ENCODE measurements at places on chromosomes 11 and 22. TPM values are rescaled to one million over a fixed set of nuclear protein-coding genes. Genes with fewer than 3 reads are reported as not detected.
A peak's percentile ranks its signal among the peaks of the same experiment; 100 is the strongest.

The IL18 gene
- total RNA-seq: 21.4 TPM

The DBX1 gene
- total RNA-seq: not detected

The RIMBP3B gene
- total RNA-seq: not detected

The RASD2 gene
- 0.87 TPM for total RNA-seq

The CBLIF gene
- 446 TPM for total RNA-seq

The CATSPERZ gene
- not detected for total RNA-seq

The GGT1 gene
- 5.3 TPM for total RNA-seq

The EHF gene
- 52.7 TPM for total RNA-seq

The ACTN3 gene
- not detected for total RNA-seq

The APOA5 gene
- not detected for total RNA-seq

The SMTNL1 gene
- total RNA-seq: not detected

The GLYATL1 gene
- 0.73 TPM for total RNA-seq

DNA sequence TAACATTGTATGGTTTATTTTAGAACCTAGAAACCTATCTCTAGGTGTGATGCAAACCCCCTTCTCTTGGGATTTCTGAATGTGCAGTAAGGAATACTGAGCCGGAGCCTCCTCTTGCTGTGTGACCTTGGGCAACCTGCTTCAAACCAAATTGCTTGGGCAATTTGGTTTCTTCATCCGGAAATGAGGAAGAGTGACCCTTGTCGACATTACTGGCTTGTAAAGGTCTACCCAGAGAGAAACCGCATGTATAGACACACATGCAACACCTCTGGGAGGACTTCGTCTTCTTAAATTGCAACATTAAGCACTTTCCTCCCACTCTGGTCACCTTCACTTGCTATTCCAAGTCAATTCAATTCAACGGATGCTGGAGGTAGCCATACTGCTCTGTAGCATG is 19.6 kb upstream of the TP53I11 start:
- H3K27ac ChIP-seq: no peak overlapping the region
- no peak for DNase-seq
- H3K27me3 ChIP-seq: no peaks in the 10 kb centered on the region
- no peaks in the 10 kb centered on the region for H3K4me1 ChIP-seq

- no peaks in the 10 kb centered on the region for H3K27me3 ChIP-seq
- DNase-seq: no peak
- H3K4me1 ChIP-seq: no peaks in the 10 kb centered on the region
- H3K27ac ChIP-seq: no peak overlapping the region
Measured at GRCh38 chr11:120605469-120605868, 93.9 kb downstream of the GRIK4 start.

DNA sequence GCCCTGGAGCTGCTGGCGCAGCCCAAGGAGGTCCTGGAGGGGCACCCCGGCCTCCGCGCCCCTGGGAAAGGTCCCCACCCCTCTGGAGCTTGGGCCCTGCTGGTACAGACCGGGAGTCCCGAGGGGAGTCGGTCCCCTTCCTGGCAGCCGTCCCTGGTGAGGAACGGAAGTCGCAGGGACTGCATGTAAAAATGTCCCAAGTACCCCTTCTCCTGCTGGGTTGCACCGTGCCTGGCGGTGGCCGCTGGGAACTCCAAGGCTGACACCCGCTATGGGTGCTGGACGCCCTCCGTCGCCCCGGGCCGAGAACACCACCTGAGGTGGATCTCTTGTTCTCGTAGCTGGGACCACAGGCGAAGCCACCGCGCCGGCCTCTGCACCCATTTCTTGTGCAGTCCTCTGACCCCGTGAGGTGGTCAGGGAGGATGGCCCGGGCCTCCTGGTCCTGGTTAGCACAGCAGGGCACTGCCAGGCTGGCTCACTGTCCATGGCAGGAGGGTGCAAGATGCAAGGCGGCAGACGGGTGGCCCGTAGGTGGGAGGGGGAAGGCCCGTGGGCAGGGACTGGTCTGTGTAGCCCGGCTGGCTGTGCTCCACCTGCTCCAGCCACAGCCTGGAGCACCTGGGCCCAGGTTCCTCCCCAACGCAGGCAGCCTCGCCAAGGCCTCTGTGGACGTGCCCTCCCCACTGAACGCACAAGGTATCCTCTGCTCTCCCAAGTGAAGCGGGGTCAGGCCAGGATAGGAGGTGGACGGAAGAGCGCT is 165.2 kb downstream of the IGLL1 start:
- no peaks in the 10 kb centered on the region for H3K27me3 ChIP-seq
- no peak overlapping the region for H3K4me3 ChIP-seq
- no peak overlapping the region for H3K27ac ChIP-seq
- DNase-seq: peak; percentile 23

DNA sequence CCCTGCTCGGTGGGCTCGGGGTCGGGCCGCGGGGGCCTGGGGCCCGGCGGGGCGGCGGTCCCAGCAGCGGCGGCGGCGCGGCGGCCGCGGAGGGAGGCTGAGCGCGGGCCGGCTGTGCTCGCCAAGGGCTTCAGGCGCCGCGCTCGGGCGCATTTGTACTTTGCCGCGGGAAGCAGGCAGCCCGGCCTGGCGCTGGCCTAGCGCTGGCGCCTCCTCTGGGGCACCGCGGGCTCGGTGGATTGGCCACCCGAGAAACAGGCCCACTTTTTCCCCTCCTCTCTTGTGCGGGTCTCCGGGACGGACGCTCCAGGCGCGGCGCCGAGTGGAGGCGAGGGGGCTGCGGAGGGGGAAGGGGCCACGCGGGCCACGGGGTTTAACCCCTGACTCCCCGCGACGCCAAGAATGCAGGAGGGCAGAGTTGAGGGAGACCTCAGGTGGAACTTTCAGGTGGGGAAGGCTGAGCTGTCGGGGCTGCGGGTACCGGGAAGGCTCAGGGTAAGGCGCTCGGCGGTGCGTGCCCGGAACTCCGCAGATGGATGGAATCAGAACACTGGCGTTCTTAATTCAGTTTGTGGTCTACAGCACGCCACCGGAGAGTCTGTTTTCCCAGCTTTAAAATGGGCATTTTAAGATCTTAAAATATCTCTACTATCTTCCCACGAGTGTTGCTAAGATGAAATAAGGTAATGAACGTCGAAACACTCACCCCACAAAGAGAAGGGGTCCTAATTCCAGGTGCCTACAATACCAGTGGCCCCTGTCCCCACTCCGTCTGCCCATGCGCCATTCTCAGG is at the start of gene CHRDL2:
Gene CHRDL2 (minus strand): TSS at position 126 of the 794 bp plus-strand sequence. CDS start 538 bp downstream, outside the sequence.
- peaks cover 25% of the 10 kb centered on the region for H3K4me1 ChIP-seq
- peak; percentile 74 for DNase-seq
- H3K27me3 ChIP-seq: peaks cover 51% of the 10 kb centered on the region
- H3K27ac ChIP-seq: no peak within 1 kb of the TSS

- peaks cover 12% of the 10 kb centered on the region for H3K27me3 ChIP-seq
- peaks cover 18% of the 10 kb centered on the region for H3K4me1 ChIP-seq
- H3K27ac ChIP-seq: peak overlapping the region; percentile 76
Measured at GRCh38 chr11:75428281-75428724, 4.7 kb downstream of the KLHL35 start.

- H3K36me3 ChIP-seq: peaks cover 70% of the 10 kb centered on the region
- H3K27ac ChIP-seq: peak overlapping the region; percentile 96
- H3K4me1 ChIP-seq: peaks cover 90% of the 10 kb centered on the region
Measured at GRCh38 chr22:31098632-31099110, 8.7 kb downstream of the SELENOM start.

DNA sequence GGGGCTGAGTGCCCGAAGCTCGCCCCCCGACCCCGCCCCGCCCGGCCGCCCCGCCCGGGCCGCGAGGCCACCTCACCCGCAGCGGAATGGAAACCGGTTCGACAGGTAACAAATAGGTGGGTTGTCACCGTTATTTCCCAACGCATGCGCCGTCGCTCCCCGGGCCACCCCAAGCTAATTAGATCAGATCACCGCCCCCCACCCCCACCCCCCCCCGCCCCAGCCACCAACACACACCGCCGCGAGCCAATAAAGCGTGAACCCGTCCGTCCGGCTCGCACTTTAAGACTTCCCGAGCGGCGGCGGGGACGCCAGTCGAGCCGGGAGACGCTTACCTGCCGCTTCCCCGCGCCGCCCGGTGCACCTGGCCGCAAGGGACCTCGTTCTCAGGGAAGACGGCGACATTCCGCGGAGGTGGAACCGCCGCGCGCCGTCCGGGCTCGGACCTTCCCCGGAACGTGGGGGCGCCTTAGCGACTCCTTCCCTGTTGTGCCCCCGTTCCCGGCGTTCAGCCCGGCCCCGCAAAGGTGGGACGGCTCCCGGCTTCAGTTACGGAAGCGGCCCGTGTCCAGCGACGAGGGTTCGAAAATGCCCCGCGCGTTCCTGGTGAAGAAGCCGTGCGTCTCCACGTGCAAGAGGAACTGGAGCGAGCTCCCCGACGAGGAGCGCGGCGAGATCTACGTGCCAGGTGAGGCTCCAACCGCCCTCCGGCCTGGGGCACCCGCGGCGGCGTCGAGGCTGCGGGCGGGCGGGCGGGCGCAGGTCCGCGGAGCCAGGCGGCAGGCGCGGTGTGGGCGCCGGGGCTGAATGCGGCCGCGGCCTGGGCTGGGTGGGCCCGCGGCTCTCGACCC is at the start of gene OVOL1:
Gene OVOL1 (plus strand): TSS at position 278 of the 851 bp plus-strand sequence. CDS start 311 bp downstream, at position 589.
- H3K36me3 ChIP-seq: no peaks in the 10 kb centered on the region
- peak; percentile 94 for DNase-seq
- peak within 1 kb of the TSS; percentile 38 for H3K27ac ChIP-seq
- peaks cover 64% of the 10 kb centered on the region for H3K4me1 ChIP-seq
- H3K27me3 ChIP-seq: peaks cover 56% of the 10 kb centered on the region

DNA sequence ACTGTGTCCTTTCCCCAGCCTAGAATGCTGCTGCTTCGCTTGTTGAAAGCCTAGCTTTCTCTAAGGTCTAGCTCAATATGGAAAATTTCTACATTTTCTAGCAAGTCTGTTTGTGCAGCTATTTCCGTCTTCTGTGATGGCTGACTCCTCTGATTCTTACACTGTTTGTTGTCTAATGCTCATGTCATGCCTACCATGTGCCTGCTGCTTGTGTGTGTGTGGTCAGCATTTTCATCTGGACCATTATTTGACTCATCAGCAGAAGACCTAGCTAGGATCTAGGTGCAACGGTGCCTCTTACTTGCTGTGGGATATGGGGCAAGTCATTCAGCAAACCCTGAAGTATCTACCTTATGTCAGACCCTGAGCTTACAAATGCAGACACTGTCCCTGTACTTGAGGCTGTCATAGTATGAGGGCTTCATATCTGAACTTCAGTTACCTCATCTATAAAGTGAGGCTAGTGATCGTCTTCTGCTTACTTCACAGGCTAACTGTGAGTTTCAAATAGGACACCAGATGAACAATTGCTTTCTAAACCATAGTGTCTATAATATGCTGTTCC is 86.5 kb upstream of the MYO18B start:
- no peak for DNase-seq
- H3K27me3 ChIP-seq: no peaks in the 10 kb centered on the region
- no peaks in the 10 kb centered on the region for H3K4me1 ChIP-seq

DNA sequence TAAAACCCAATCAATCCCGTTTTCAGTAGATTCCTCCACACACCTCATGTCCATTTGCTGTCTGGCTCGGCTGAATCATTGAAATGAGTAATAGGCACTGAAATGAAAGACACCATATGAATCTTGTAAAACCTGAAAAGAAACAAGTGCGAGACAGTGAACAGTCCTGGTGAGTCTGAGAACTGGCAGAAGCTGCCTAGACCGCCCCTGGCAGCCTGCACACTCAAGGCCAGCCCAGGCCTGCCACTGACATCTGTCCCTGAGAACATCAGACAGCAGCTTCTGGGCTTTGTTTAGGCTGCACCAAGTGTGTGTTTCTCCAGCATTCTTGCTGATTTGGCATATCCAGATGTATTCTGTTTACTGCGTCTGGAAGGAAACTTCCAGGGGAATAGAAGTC is 44.8 kb downstream of the ENDOD1 start:
- no peaks in the 10 kb centered on the region for H3K36me3 ChIP-seq
- no peak overlapping the region for H3K4me3 ChIP-seq
- DNase-seq: no peak
- no peaks in the 10 kb centered on the region for H3K4me1 ChIP-seq
- no peaks in the 10 kb centered on the region for H3K27me3 ChIP-seq

- H3K27me3 ChIP-seq: no peaks in the 10 kb centered on the region
- no peak for DNase-seq
- H3K36me3 ChIP-seq: peaks cover 15% of the 10 kb centered on the region
Measured at GRCh38 chr11:118789501-118790356, 1.2 kb downstream of the DDX6 start.

GRCh38 chr11:71563406-71563805 is 2.0 kb upstream of the KRTAP5-10 start:
- peak; percentile 51 for DNase-seq
- H3K4me3 ChIP-seq: no peak overlapping the region

DNA sequence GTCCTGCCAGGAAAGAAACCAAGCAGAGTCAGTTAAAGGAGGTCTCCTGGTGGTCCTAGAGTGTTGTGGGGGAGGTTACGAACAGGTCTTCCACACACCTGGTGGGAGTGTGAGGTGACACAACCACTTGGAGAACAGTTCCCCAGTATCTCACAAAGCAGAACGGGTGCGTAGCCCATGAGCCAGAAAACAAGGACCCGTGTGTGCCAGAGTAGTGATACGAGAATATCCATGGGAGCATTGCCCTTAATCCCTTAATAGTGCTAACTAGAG is 21.7 kb upstream of the CLDN5 start:
- peaks cover 10% of the 10 kb centered on the region for H3K4me1 ChIP-seq
- no peaks in the 10 kb centered on the region for H3K27me3 ChIP-seq
- DNase-seq: no peak
- no peak overlapping the region for H3K4me3 ChIP-seq

- H3K27me3 ChIP-seq: no peaks in the 10 kb centered on the region
- no peaks in the 10 kb centered on the region for H3K36me3 ChIP-seq
- no peak overlapping the region for H3K4me3 ChIP-seq
- H3K4me1 ChIP-seq: peaks cover 16% of the 10 kb centered on the region
- no peak for DNase-seq
- H3K27ac ChIP-seq: no peak overlapping the region
Measured at GRCh38 chr22:43017525-43018460, 2.8 kb upstream of the PACSIN2 start.

GRCh38 chr11:89203814-89204213 is 26.1 kb downstream of the TYR start:
- no peaks in the 10 kb centered on the region for H3K36me3 ChIP-seq
- H3K27ac ChIP-seq: no peak overlapping the region
- H3K27me3 ChIP-seq: no peaks in the 10 kb centered on the region
- H3K4me3 ChIP-seq: no peak overlapping the region
- no peak for DNase-seq
- H3K4me1 ChIP-seq: no peaks in the 10 kb centered on the region

- no peak overlapping the region for H3K4me3 ChIP-seq
- H3K36me3 ChIP-seq: no peaks in the 10 kb centered on the region
- peak overlapping the region; percentile 10 for H3K27ac ChIP-seq
Measured at GRCh38 chr22:42970029-42970428, 44.9 kb downstream of the PACSIN2 start.

DNA sequence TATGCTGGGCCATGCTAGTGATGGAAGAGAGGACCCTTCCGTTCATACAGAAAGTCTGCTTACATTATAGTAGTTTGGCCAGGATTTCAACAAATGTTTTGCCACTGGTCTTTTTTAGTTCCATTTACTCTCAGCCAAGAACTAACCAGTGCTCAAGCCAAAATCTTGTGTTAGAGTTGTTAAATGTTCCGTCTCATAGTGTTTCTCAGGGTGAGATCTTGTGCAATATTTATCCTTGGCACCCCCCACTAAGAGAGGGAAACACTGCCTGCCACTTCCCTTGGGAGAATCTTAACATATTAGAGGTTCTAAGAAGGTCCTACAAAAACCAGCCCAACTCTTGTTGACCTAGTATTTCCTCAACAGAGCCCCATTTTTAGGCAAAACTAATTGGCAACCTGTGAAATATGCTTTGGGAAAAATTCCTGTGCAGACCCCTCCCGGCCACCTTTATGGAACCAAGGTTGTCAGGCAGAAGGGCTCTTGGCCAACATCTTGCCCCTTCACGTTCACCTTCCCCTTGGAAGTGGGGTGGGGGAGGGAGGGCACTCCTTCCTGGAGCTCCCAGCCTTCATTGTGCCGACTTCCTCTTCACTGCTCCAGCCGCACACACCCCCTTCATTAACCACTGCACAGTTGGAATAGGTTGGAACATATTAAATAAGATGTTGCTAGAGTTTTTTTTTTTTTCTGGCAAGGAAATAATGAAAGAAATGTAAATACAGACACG is 173.2 kb upstream of the SORL1-AS1 start:
- H3K36me3 ChIP-seq: peaks cover 55% of the 10 kb centered on the region
- no peaks in the 10 kb centered on the region for H3K27me3 ChIP-seq
- no peak overlapping the region for H3K4me3 ChIP-seq

Measured in stomach (tissue), 19 donors.